Stimulated activated CD8-positive, alpha-beta memory T cell treated with anti-CD3 and anti-CD28 coated beads, Interleukin-7, amount 100 ng/mL, for 1 hour (primary cell): ENCODE measurements at places on chromosomes 4 and X.

DNA sequence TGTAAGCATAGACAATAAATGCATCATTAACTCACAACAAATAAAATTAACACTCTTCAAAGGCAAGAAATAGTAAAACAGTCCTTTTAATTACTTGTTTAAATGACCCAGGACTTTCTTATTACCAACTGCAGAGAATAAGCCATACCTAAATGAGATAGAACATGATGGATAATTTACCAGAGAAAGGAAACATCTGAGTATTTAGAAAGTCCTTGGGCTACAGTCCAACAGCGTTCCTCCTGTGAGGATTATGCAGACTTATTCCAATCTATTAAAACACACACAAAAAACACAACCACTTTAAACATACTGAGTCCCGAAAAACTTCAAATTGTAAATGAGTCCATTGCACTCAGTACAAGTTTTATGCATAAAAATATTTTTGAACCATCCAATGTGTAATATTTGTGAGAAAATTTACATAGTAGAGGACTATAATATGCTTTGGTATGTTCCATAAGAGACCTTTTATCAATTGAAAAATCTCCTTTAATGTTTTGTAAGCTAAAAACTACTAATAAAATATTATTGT, 129.2 kb downstream of the NR3C2 start:
- no peak for DNase-seq

DNA sequence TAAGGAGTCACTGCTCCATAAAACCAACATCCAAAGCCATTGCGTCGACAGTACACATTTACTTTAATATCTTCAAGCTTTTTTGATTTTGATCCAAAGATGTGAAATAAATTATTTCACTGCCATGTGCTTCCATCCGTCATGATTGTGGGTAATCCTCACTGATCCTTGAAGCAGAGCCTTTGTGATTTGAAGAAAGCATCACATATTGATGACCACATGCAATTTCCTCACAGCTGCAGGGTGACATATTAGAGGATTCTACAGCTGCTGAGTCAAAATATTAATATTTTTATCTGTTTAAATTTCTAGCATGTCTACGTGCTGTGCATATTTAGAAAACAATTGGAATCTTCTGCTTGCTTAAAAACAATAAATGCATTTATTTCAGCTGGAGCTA, 196.8 kb upstream of the ANXA3 start:
- no peak for DNase-seq

GRCh38 chr4:56844802-56845580, 23.5 kb upstream of the SPINK2 start:
- DNase-seq, result no peak

DNA sequence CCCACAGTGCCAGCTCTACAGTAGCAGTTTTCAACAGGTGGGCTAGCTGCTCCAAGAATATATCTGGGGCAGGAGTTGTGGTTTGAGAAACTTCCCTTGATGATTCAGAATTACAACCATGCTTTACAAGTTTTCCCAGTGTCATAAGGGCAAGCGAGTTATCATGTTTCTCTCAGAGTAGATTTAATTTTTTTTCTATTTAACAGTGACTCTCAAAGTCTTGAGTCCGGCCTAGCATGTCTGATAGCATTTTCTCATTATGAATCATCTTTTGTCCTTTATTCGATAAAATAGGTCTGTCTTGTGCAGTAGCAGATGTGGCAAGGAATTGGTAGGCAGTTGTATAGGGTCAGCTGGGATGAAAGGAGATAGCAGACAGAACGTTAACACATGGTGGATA, 62.2 kb upstream of the SPANXD start:
- DNase-seq, result no peak

DNA sequence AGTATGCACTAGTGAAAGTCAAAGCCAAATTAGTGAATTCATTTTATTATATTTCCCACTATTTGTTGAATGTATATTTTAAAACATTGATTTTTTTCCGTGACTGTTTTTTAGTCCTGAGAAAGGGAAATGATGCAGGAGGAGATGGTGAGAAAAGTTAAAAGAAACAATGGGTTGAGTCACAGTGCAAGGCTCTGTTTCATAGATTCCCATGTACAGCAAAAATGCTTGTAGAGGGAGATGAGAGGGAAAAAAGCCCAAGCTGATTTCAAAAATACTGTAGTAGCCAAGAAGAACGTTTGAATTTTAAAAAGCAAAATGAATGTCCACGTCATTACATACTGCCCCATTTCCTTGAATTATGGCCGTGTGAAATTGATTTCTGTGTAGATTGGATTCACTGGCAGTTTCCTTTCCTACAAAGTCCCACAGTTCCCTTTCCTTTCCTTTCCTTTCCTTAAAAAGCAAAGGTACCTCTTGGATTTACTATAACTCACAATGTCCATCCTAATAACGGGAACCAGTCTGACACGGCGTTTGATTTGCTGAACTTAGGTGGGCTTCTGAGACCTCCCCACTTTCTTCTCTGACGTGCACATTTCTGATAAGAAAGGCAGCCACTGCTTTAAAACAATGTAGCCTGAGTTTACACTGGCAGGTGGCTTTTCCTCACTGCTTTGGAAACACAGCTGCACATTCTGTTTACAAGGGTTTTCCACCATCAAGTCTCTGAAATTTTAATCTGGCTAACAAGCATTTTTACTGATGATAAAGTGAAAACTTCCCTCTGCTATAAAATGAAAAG, 63.7 kb downstream of the SPCS3 start:
- DNase-seq, result no peak

- no peak for DNase-seq
These were observed 251.5 kb upstream of the RASGEF1B start for GRCh38 chr4:81723019-81723884.

- no peak for DNase-seq
These were observed 61.9 kb upstream of the ENPP6 start for GRCh38 chr4:184279496-184280061.

DNA sequence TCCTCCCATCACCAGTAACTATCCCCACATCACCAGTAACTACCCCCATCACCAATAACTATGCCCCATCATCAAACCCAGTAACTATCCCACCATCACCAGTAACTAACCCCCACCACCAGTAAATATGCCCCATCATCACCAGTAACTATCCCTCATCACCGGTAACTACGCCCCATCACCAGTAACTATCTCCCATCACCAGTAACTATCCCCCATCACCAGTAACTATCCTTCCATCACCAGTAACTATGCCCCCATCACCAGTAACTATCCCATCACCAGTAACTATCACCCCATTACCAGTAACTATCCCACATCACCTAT, 2.9 kb downstream of the ASMTL start:
- DNase-seq, result no peak

DNA sequence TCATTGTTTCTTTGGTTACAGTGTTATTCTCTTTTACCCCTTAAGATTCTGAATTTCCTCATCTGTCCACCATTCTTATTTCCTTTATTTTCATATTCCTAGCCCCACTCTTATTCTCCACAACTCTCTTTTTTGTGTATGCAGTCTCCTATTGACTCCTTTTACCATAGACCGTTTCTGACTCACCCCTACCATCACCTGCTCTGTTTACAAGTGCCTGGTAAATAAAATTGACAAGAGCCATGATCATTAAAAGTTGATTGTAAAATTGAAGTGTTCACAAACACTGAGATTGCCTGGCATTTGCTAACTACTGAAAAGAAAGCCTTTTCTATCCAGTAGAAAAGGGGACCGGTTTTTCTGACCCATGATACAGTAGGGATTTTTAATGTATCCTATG, 54.4 kb downstream of the MRPL1 start:
- DNase-seq, result no peak
